ENCODE measurements at places on chromosomes 2 and 18.

- no peak for DNase-seq
Observed at GRCh38 chr2:40448476-40449079, 3.3 kb downstream of the SLC8A1 start.

DNA sequence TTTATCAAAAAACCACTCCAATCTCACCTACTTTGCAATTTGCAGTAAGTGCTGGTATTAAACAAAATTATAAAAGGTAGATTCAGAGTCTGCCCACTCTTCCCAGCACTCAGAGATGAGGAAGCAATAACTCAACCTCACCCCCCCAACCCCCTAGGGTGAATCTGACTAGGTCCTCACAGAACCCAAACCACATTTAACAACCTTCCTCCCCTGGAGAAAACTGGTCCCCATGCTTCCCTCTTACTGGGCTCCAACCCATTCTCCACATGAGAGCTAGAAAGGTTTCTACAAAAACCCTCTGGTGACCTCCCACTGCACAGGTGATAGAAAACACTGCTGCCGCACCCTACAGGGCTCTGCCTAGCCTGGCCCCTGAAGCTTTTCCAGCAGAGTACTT lies 40.5 kb upstream of the BMP10 start:
- no peak for DNase-seq

DNA sequence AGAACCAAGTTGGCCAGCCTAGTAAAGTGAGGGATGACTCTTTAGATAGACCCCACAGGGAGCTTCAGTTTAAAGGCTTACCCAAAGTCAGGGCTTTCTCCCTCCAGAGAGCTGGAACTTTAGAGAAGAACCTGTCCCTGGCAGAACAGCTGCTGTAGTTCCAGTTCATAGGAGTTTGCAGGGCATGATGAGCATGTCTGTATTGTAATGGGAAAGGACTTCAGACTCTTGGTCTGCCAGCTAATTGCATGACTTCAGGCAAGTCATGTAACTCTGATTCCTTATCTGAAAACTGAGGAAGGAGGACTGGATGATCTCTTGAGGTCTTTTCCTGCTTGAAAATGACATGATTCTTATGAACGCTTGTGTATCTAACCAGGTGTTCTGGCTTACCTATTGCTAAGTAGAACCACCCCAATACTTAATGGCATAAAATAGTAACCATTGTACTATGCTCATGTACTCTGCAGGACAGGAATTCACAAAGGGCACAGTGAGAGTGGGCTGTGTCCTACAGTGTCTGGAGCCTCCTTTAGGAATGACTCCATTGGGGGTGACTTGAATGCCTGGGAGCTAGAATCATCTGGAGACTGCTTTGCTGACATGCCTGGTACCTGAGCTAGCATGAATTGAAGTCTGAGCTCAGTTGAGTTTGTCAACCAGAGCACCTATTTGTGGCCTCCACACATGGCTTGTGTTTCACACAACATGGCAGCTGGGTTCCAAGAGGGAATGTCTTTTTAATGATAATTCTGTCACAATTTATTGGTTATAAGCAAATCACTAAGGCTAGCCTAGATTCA lies 18.9 kb downstream of the SP5 start:
- no peak for DNase-seq

DNA sequence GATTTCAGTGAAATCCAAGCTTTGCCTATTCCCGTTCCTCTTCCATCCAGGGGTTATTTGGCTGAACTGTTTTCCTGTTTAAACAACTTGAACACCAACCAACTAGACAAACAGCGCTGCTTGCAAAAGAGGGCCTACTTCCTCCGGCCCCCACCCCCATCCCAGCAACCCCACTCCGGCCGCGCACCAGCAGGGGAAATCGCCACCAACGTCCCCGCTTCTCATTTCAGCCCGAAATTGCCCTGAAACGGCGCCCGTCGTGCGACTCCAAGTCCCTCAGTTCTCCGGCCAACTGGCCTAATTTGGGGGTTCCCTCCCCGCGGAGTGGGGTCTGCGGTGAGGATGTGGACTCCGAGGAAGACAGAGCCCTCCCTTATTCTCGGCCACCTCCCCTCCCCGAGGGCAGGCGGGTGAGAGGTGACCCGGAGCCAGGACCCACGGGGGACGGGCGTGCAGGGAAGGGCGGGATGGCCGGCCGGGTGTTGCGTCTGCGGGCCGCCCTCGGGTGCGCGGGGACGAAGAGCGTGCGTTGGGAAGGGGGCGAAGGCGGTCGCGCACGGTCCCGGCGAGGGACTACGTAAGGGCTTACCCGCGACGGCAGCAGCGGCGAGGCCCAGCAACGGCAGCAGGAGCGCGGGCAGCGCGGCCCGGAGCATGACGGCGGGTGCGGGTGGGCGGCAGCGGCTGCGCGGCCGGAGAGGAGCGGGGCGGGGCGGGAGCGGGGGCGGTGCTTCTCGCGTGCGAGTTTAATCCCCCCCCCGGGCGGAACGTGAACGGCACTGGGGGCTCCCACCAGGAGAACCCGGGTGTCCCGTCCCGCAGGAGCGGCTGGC lies at the start of gene CD302:
Gene CD302 (minus strand): TSS at position 666 of the 833 bp plus-strand sequence. CDS start 10 bp downstream, at position 656.
- no peak for DNase-seq

DNA sequence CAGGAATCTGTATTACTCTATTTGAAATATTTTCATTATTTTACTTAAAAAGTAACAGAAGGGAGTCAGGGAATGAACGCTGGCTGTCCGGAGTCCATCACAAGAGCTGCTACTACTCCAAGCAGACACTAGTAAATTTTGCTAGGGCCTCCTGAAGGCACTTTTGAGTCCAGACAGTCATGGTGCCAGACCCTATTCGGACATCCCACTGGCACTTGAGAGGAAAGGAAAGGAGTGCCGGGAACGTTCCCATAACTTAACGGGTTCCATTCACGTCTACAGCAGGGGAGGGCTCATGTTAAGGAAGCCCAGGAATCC lies 563 bp upstream of the GMCL1 start:
- DNase-seq: no peak

DNA sequence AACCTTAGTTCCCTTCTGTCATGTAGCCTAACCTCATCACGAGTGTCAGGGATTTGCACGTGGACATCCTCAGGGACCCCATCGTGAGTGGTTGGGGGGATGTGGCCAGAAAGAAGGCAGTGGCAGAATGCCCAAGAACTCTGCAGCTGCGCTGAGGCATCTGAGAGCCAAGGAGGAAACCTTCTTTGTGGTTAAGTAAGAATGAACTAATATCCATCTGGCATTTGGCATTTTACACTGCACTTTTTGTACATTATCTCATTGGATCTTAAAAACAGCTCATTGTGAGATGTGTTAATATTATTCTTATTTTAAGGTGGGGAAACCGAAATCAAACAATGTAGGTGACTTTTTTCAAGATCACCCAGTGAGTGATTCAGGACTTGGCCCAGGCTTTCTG lies 32.6 kb upstream of the APCDD1 start:
- DNase-seq: no peak

GRCh38 chr2:157853211-157853610 lies 22.9 kb downstream of the ACVR1 start:
- DNase-seq: no peak

DNA sequence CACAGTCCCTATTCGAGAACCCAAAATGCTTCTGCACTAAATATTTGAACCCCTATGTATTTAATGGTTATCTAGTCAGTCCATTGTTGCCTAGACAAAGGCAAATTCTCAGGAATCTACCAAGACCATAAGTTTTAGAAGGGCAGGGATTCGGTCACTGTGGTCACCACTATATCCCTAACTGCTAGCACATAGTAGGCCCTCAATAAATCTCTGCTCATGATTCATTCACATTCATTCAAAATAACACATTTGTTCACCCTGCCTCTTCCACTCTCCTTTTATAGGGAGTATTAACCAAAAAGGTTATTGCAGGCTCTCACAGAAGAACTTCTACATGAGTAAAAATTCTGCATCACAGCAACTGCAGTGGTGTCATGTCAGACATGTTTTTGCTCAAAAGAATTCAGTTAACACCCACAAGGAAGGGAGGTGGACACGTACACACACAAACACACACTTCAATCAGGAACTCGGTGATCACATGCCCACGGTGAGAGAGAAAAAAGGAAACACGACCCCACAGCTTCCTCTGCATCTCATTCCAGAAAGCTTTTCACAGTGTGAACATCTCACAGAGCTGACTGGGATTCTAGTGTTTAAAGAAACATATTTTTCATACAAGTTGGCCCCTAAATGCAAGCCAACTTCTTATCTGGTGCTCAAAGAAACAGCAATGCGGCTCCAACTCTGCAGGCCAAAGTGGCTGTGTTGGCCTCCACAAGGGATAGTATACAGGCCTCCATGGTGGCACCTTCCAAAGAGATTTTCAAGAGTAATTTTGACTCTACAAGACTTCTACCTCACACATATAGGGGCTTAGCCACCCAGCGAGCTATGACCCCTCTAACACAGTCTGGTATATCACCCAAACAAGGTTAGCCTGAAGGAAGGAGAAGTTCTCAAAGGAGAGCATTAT lies 98.0 kb downstream of the ANKRD44 start:
- DNase-seq: no peak

- DNase-seq: no peak
Observed at GRCh38 chr18:37322492-37323035, 243.0 kb downstream of the CELF4 start.

DNA sequence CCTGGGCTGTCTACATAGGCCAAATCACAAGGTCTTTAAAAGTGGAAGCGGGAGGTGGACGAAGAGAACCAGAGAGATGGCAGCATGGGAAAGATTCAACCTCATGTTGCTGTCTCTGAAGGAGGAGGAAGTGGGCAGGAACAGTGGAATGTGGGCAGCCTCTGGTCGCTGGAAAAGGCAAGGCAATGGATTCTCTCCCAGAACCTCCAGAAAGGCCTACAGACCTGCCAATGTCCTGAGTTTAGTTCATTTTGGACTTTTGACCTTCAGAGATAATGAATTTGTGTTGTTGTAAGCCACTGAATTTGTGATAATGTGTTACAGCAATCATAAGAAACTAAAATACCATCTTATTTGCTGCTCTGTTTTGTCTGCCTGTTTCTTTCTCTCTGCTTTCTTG lies 122.5 kb downstream of the RNF152 start:
- no peak for DNase-seq

GRCh38 chr2:162646794-162647193 lies 191.8 kb downstream of the KCNH7 start:
- no peak for DNase-seq

DNA sequence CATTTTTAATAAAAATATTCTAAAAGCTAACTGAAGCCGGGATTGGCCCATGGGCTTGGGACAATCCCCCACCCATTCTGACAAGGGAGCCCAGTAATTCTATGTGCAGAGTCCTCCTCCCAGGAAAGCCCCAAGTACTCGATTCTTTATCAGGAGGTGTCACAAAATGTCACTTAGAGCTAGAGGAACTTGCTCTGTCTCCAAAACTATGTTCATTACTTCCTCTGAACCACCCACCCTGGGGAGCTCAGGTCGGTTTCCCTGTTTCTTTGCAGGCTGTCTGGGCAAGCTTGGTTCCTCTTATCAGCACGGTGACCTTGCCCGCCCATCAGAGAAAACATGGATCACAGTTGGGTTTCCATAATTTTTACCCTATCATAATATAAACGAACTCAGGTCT lies 430.6 kb upstream of the ID2 start:
- DNase-seq: no peak

All from activated CD4-positive, alpha-beta T cell treated with anti-CD3 and anti-CD28 coated beads for 1 hour (primary cell).